Bronchial epithelial cell (primary cell): ENCODE measurements at places on chromosomes 11 and 22. TPM values are rescaled to one million over a fixed set of nuclear protein-coding genes. Genes with fewer than 3 reads are reported as not detected.

GRCh38 chr11:10913075-10913474, 55.2 kb upstream of the ZBED5 start:
- DNase-seq = no peak

- peak; percentile 2 for DNase-seq
Measured at GRCh38 chr11:114085965-114086793, 26.7 kb downstream of the ZBTB16 start.

MMP12 gene
- not detected in 2 replicates for total RNA-seq

DNA sequence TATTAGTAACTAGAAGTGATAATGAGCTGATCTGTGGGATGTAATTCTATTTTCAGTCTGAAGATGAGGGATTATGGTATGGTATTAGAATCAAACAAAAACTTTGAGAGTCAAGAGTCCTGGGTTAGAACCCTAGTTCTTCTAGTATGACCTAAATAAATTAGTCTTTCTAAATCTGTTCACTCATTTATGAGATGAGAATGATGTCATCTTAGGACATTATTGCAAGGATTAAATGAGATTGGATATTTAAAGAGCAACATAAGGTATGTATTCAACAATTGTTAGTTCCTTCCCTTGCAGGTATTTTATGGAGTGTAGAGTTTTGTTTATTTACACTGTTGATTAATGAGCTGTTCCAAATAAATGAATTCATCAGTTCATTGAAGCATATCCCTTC, 21.8 kb downstream of the EMSY start:
- no peak for DNase-seq

DNA sequence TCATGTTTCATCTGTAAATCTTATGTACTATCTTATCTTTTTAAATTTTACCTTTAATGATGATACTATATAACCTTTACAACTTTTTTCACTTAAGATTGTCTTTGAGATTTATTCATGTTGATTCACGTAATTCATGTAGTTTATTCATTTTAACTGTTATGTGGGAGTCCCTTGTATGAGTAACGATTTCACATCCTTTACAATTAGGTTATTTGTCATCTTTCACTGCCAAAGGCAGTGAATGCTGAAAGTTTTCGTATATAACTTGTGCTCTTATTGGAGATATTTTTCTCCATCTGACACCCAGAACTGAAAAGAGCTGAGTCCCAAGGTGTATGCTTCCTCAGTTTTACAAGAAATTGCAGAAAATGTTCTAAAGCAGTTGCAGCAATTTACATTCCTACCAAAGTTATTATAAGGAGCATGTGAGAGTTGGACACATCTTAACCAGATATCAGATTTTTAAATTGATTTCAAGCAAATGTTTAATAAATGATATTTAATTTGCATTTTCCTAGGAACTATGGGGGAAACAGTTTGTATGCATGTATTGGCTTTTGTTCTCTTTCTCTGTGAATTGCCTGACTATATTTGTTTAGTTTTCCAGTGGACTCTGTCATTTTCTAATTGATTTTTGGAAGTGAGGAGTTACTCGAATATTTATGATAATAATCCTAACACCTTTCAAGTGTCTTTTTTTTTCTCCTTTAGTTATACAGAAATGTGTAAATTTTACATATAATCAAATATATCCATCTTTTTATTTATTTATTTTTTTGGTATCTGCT, 6.4 kb downstream of the ARL14EP start:
- DNase-seq = peak; percentile 5

TMEM80 gene
- 9.0 and 28.8 TPM in 2 replicates for total RNA-seq

ISX gene
- total RNA-seq = not detected in 2 replicates

MMP1 gene
- total RNA-seq = 68.1 and 168 TPM in 2 replicates

DNA sequence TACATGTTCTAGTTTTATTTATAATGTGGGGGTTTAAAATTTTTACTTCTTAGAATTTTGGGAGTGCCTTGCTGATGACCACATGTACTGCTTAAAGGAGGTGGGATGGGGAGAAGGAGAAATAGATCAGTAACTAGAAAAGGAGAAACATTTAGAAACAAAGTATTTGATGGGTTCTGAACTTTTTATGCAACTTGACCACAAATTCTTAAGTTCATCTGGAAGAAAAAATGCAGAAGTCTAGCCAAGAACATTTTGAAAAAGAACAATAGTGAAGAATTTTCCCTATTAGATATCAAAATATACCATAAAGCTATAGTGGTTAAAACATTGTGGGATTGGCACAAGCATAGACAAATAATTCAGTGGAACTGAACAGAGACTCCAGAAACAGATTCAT, 73.3 kb upstream of the AMPD3 start:
- DNase-seq = no peak

DNA sequence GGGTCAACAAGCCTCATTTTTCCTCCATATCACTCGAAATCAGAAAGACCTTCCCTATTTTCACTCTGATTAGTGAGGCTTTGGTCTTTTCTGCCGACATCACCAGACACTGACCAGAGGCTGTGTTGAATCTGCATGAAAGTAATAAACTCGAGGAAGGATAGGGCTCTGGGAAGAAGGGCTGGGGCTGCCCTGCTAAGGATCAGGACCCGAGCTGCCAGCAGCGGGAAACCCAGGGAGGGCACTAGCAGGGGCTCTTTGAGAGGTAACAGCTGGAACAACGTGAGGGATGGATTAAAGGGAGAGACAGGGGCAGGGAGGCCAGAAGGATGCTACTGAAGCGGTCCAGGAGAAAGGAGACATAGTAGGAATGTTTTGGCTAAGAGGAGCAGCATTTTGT, 377.5 kb upstream of the NARS2 start:
- no peak for DNase-seq

- DNase-seq = no peak
Measured at GRCh38 chr11:132681971-132682370, 850.3 kb downstream of the OPCML start.

PLCB3 gene
- 20.8 and 33.3 TPM in 2 replicates for total RNA-seq

- DNase-seq = no peak
Measured at GRCh38 chr11:132296946-132297610, 926.7 kb downstream of the NTM start.

- DNase-seq = no peak
Measured at GRCh38 chr11:14371249-14371648, 12.3 kb upstream of the RRAS2 start.

- DNase-seq = peak; percentile 80
Measured at GRCh38 chr11:71342116-71342515, 89.7 kb upstream of the SHANK2 start.

DNA sequence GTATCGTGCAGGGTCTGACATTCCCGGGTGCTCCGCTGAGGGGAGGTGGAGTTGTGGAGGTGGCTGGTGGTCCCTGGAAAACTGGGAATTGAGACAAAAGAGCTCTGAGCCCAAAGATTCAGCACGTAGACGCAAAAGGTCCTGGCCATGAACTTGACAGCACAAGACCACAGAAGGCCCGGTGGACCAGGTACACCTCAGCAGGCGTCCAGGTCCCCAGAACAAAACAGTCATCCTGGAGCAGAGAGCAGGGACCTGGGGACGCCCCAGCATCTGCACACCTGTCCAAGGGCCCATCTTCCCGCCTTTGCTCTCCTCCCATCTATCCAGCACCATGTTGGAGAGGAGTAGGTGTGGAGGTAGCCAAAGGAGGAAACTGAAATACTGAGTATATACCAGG, 13.8 kb upstream of the MB start:
- no peak for DNase-seq

- no peak for DNase-seq
Measured at GRCh38 chr11:81190546-81190945, 1543.1 kb downstream of the FAM181B start.

INS gene
- total RNA-seq = not detected in 2 replicates

DNA sequence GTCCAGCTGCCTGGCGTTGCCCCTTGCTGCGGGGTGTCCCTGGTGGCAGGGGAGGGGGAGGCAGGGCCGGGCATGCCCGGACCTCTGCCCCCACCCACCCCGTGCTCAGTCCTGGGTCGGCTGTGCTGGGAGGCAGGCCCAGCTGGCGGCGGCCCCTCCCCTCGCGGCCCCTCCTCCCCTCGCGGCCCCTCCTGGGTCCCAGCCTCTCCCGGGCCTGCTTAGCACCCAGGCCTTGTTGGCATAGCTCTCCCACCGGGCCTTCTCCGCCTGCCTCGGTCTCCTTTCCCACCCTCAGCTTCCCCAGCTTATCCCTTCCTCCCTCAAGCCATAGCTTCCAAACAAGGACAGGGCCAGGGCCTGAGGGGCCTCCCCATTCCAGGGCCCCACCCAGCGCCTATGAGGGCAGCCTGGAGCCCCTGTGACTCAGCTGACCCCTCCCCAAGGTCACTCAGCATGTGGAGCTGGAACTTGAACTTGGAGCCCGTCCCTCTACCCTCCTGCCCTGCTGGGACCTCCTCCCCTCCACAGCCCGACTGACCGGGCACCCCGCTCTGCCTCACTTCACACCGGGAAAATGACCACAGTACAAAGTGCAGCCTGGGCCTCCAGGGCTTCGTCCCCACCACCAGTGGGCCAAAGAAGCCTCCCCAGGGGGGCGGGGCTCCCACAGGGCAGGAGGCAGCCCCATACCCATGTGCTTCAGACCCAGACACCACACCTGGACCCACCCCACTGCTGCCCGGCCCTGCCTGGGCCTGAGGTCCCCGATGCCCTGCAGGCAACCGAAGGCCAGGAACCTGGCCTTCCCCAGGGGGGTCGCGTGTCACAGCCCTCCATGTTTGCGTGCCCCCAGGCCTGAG, 1.2 kb downstream of the EPS8L2 start:
- DNase-seq = no peak

DNA sequence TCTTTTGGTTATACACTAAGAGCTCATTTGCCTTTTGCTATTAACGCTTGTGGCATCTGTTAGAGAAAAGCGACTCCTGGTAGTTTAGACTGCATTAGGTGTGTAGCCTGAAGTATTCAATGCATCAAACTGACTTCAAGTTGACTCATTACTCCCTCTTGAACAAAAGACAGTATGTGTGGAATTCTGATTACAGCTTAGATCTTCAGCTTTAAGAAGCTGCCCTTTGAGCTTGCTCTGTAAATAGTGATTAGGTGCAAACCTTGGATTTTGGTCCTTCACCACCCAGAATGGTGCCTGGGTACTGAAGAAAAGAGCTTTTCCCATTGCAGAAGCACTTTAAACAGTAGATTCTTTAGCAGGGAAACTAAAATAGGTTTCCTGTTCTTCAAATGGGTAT, 62.1 kb downstream of the FAT3 start:
- no peak for DNase-seq

DNA sequence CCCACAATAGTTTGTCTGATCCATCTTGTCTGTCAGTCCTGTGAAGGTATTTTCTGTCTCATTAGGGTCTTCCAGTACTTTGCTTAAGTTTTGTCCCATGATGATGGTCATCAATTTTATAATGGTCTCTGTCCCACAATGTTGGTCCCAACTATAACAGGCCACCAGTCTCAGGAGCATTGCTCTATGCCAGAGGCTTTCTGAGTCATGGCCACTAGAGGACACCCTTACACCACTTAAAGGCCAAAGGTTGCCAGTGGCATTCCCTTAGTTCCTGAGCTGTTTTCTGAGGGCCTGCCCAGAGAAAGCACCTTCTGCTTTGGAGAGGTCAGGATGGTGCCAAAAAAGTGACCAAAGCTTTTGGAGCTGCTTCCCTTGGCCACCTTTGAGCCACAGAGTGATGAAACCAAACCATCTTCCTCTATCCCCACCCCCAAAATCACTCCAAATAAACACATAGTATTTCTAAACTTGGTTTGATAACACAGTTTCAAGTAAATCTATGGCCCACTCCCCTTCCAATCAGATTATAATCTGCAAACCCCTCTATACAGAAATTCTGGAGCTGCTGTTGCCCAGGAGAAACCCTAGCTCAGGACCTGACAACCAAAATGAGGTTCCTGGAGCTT, 19.3 kb downstream of the EIF3F start:
- DNase-seq = peak; percentile 61

GRCh38 chr22:24146194-24146616, 35.1 kb upstream of the SUSD2 start:
- peak; percentile 35 for DNase-seq

DNA sequence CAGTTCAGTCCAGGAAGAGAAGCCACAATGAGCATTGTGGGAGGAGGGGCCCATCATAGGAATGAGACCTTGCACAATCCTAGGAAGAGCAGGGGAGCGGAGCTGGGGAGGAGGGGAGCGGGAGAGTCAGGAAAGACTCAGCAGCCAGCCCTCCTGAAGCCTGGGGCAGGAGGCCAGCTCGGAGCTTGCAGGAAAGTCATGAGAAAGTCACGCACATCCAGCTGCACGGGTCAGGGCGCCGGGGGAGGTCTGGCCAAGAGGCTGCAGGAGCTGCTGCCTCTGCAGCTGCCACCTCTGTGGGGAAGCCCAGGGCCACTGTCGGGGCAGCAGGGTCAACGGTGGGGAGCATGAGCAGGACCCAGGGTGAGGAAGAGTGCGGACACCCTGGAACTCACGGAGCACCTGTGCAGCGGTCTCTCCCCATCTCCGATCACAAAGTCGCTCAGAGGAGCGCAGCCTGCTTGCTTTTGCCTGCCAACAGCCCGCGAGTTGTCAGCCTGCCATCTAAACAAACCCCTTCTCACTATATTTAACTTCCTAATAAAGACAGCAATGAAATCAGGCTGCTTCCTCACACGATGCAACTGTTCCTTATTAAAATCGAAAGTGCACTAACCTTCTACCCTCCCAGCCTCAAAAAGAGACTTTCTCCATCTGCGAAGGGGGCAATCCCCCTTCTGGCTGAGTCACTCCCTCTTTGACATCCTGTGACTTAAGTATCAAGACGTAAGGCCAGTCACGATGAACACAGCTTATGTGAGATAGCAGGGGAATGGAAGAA, 52.9 kb upstream of the RTL6 start:
- DNase-seq = no peak

GRCh38 chr11:111098091-111098490, 147.4 kb upstream of the POU2AF2 start:
- no peak for DNase-seq

DNA sequence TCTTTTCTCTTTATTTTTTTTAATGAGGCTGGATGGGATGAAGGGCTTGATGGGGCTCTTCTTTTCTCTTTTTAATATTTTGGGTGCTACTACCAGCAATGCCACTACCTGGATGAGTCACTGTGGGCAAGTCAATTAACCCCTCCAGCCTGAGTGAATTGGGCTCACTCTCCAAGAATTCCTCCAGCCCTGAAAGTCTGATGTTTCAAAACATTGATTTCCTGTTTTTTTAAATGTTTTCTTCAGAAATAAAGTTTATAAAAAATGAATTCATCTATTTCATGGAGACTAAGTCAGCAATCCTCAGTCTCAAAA, 812 bp upstream of the OR5A2 start:
- DNase-seq = no peak

GRCh38 chr11:69563946-69564775, 76.8 kb upstream of the CCND1 start:
- DNase-seq = no peak
